ENCODE measurements at places on chromosomes 3 and 15.

DNA sequence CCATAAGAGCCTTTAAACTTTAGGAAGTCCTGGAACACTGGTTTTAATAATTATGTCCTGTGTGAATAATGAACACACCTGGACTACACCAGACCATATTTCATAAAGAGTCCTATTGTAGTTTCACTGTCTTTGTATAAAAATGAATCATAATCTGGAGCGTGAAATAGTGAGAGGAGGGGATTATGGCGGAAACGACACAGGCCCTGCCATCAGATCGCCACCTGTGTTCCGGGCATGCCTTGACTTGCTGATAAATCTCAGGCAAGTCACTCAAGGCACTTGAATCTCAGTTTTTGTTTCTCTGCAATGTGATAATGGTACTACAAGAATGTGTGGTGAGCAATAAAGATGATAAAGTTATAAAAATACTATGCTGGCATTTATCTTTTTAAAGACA, 995.5 kb downstream of the MCTP2 start:
- peak; percentile 96 for DNase-seq

DNA sequence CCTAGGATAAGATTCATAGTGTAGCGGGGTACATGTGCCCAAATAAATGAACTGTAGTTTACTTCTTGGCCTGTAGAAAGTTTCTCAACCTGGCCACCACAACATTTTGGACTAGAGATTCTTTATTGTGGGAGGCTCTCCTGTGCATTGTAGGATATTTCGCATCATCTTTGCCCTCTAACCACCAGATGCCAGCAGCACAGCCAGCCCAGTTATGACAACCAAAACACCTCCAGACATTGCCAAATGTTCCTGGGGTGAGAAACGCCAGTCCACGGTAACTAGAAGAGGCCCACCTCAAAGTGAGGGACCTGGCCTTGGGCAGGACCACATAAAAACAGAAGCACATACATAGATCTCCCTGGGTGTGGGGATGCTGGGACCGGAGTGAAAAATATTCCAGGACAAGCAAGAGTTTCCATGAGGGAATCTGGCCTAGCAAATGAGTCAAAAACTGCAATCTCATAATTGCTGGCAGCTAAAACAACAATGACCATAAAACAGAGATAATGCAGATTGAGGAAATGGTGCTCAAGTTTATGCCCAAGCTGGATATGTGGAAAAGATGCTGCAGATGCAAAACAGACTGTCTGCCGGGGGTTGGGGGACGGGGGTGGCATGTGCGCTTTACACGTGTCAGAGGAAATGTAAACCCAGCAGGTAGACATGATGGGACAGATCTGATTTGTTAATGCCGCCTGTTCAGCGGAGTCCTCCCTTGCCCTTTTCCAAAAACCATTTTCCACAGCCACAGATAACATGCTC, 39.7 kb downstream of the ARHGEF3 start:
- DNase-seq = no peak

GRCh38 chr15:45645026-45645980, 10.5 kb downstream of the SQOR start:
- DNase-seq = no peak

- DNase-seq = no peak
These were observed 10.4 kb downstream of the CFAP92 start for GRCh38 chr3:128983293-128984069.

- no peak for DNase-seq
These were observed 4.8 kb downstream of the LYSMD2 start for GRCh38 chr15:51732646-51733045.

DNA sequence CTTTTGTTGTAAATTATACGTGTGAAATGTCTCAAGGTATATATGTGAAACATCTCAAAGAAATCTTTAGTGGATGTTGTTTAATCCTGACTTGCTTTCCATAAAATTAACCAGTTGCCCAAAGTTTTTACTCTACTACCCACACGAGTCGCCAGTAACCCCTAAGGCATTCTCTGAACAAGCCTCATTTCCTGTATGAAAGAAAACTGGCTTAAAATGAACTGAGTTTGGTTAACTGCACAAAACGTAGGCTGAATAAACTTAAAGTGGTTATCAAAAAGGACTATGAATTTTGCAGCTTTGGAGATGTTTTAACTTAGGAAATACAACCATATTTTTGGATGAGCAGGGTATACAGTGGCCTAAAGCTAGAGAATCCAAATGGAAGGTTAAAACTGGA, 2.7 kb upstream of the APPL1 start:
- no peak for DNase-seq

DNA sequence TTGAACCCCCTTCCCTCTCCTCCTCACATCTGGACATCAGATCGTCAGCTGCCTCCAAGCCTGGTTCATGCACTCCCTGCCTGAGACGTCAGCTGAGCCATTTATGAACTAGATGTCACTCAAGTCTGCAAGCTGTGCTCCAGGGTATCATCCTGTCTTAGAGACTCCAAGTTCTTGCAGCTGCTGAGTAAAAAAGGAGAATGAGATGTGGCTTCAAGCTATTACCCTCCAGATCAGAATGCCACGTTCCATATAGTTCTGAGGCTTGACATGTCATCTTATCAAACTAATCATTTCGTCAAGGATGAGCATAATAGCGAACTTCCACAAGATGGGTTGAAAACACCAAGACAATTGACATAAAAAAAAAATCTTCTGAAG, 766.3 kb downstream of the TBL1XR1 start:
- DNase-seq = no peak

DNA sequence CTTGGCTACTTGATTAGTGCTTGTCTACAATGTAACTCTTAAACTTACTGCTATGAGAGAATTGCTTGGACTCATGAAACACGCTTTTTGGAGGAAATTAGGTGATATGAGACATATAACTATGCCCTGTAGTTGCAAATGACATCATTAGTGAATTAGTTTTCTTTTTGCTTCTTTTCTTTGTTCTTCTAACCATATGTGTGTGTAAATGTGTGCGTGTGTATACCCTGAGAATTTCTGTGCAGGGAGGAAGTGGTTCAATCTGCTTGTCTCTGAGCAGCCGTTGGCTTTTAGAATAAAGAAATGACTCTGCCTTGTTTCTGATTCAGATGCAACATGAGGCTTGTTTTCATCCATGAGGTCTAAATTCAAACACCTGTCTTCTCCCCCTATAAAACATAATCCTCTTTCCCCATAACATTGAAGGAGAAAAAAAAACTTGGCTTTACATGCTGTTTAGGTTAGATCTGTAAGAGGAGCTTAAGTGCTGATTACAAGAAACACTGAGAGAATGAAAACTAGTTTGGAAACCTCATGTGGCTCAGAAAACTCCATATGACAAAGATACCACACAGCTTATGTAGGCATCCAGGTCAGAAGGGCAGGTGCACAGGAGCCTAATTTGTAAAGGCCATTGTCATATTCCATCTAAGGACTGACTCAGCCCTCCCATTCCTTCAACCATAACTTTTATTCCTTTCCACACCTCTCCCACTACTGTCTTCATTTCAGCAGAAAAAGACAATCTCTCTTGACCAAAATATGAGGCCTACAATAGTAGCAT, 30.5 kb upstream of the BLM start:
- no peak for DNase-seq

GRCh38 chr3:182413061-182413460, 380.2 kb upstream of the ATP11B start:
- DNase-seq = no peak

- no peak for DNase-seq
These were observed 118.8 kb downstream of the UNC13C start for GRCh38 chr15:54097019-54097418.

DNA sequence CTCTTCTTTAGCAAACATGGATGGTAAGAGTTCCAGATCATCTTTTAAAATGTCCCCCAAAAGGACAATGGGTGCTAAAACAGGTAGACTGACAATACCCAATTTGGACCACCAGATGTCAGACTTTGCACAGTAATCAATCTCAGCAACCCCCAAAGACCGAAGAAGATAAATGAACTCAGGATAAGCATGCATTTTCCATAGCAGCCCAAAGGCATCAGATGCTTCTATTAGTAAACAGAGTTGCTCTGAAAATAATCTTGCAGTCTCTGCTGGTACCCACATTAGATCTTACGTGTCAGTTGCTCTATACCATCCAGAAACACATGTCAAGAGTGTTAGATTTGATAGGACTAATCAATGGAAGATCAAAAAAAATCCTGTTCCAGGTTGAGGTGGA, 20.6 kb downstream of the MYH15 start:
- no peak for DNase-seq

GRCh38 chr3:39343076-39343717, 13.7 kb downstream of the CCR8 start:
- peak; percentile 13 for DNase-seq

DNA sequence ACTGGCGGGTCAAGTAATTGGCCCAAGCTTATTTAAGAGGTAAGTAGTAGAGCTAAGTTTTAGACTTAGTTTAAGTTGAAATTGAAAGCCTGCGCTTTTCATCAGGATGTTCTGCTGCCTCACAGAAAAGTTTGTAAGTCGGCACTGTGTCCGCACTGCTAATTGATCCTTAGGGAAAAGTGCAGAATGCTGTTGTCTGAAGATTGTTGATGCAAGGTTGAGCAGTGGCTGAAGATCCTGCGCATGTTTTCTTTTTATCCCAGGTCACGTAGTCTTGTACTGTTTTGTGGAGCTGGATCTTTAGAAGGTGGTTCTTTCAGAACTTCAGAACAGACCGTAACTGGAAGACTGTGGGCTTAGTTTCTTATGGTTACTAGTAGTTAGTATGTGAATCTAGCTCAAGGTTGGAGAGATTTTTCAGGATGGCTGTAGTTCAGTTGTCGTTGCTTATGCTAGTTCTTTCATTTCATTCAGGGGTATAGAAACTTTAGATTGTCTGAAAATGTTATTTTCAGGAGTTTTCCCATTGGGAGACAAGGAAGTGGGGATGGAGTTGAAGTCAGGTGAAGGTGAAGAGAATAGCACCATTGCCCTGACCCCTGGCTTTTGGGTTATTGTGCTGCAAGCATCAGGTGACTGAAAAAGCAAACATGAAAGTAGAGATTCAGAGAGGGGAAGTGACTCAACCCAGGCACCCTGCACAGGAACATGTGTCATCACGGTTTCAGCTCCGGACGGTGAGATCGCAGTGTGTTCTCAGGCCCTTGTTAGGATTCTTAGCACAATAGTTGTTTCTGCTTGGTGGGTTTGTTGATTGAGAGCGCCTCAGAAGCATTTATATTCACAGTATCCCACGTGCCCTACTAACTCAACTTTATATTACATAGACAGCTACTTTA, 32.8 kb downstream of the AKAP13 start:
- peak; percentile 44 for DNase-seq

DNA sequence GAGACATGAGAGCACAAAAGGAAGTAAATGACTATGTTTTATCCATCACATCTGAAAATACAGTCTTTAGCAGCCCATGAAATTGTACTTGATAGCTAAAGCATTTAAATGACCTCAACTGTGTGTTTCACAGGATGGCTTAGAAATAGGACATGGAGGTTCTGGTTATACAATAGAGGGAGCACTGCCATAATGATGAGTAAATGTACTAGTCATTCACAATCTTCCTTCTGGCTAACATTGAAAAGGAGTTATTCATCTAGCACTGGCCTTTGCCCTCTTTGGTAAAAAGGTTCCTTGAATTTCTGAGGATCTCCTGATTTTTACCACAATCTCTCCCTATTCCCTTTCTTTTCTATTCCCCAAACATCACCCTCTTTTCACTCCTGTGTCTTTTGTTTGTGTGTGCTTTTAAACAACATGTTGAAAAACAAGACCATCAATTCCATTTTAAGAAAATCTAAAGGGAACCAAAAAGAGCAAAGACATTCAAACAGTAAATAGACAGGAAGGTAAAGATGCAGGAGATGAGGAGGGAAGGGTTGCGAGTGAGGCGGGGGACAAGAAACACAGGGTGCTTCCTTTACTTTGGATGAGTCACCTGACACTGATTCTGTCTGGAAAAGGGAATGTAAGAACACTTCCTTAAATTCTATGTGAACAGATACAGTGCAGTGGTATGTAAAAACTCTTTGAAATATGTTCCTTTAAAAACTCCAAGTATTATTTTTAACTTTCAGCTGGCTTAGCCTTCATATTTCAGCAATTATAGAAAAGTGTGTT, 619.0 kb downstream of the MECOM start:
- peak; percentile 26 for DNase-seq

GRCh38 chr3:129462361-129462968, 22.4 kb downstream of the IFT122 start:
- DNase-seq = no peak

- DNase-seq = no peak
These were observed 556.1 kb downstream of the FGF12 start for GRCh38 chr3:192171213-192171612.

- no peak for DNase-seq
These were observed 3.6 kb downstream of the WWTR1 start for GRCh38 chr3:149654188-149654601.

GRCh38 chr3:57670543-57670942, 22.3 kb downstream of the DENND6A start:
- no peak for DNase-seq

DNA sequence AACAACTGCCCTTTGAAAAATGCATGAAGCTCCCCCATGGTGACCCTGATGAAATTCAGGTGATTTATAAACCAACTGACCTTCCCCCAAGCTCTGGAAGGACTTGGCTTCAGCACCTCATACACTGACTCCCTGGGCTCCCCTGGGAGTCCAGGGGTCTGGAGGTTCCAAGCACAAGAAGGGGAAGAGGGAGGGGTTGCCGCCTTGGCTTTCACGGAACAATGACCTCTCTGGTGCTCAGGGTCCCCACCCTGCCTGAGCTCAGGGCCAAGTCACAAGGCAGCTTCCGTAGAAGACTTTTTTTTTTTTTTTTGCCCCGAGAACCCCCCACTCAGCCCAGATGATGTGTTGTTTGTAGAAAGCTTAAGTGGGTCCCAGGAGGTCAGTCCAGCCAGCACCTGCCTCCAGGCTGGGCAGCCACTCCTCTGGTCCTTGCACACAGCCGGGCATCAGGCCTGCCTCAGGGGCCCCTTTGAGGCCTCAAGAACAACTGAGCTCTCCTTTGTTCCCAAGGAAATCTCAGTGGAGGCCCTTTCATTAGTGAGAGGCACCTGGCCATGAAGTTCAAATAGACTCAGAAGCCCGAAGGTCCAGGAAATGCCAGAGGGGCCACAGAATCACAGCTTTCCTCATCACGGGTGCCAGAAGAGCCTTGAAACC, 14.0 kb upstream of the ALAS1 start:
- no peak for DNase-seq

- no peak for DNase-seq
These were observed 563.3 kb upstream of the GOLIM4 start for GRCh38 chr3:168659015-168659414.

DNA sequence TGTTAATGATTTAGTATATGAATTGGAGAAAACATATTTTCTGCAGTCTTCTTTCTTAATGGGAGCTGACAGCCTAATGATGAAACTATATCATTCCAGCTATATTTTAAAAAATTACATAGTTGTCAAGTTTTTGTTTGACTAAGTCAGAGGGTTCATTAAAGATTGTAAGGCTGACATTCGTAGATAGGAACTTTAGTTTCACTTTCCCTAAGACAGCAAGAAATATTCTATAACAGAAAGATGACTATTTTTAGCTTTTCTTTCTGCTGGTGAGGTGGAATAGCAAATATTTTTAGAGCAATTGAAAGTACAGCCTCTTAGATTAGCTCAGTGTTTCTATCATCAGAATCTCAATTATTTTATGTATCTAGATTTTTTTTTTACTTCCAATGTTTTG, 60.2 kb downstream of the PIAS1 start:
- no peak for DNase-seq

- DNase-seq = no peak
These were observed 775.9 kb downstream of the AGBL1 start for GRCh38 chr15:86855307-86856291.

- no peak for DNase-seq
These were observed 283.4 kb upstream of the LYSMD4 start for GRCh38 chr15:100016632-100017031.
